ENCODE measurements at places on chromosomes 7 and 10.
A peak's percentile ranks its signal among the peaks of the same experiment; 100 is the strongest.

- no peak for DNase-seq
- peaks cover 30% of the 10 kb centered on the region for H3K36me3 ChIP-seq
- no peak overlapping the region for H3K4me3 ChIP-seq
- H3K27me3 ChIP-seq: no peaks in the 10 kb centered on the region
Measured at GRCh38 chr10:374354-374753, 239.1 kb downstream of the ZMYND11 start.

DNA sequence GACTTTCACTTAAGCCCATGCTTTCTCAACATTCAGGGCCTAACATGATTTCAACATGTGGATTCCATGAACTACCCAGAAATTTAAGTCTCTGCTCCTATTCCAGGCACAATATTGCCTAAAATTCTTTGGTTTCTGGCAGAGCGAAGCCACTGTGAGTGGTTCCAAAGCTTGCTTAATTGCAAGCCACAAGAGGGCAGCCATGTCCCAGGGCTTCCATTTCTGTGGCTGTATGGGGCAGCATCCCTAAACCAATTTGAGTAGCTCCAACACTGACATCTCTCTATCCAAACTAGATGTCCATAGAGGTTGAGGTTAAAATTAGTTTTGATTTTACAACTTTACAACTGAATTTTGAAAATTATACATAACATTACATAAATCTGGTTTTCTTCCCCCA lies 56.3 kb upstream of the MDFIC start:
- no peaks in the 10 kb centered on the region for H3K4me1 ChIP-seq

GRCh38 chr10:68099736-68100135 lies 9.6 kb upstream of the MYPN start:
- H3K4me1 ChIP-seq: peaks cover 17% of the 10 kb centered on the region
- no peaks in the 10 kb centered on the region for H3K36me3 ChIP-seq
- H3K27ac ChIP-seq: peak overlapping the region; percentile 60
- no peak overlapping the region for H3K4me3 ChIP-seq
- no peak for DNase-seq

DNA sequence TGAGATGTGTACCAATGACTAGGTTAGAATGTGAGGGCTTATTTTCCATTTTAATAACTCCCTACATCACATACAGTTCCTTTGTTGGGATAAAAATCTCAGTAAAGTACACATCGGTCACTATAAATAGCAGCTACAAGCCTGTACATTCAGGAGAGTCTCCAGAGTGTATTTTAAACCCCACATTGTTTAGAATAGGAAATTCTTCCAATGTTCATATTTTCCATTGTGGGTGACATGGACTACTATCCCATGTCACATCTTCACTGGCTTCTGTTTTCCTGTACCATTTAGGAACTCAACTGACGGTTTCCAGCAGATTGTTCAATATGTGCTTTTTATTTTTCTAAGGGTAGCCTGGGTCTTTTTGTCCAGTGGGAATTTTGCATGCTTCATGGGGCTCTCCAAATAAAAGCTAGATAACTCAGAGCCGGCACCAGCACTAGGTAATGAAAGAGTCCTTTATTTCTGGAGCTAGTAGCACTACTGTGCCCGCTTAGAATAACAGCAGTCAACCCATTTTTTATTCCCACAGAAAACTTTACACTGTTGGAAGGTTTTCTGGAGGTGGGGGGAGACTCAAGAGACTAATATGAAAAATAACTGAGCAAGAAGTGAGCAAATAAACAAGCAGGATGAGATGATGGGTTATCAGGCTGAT lies 100.5 kb downstream of the CALD1 start:
- H3K27me3 ChIP-seq: no peaks in the 10 kb centered on the region
- H3K4me3 ChIP-seq: no peak overlapping the region
- H3K27ac ChIP-seq: peak overlapping the region; percentile 1

GRCh38 chr7:151088856-151089699 lies 2.8 kb downstream of the AGAP3 start:
- peak overlapping the region; percentile 88 for H3K27ac ChIP-seq
- peak; percentile 69 for DNase-seq
- H3K27me3 ChIP-seq: no peaks in the 10 kb centered on the region
- no peaks in the 10 kb centered on the region for H3K36me3 ChIP-seq
- H3K4me3 ChIP-seq: peak overlapping the region; percentile 90

DNA sequence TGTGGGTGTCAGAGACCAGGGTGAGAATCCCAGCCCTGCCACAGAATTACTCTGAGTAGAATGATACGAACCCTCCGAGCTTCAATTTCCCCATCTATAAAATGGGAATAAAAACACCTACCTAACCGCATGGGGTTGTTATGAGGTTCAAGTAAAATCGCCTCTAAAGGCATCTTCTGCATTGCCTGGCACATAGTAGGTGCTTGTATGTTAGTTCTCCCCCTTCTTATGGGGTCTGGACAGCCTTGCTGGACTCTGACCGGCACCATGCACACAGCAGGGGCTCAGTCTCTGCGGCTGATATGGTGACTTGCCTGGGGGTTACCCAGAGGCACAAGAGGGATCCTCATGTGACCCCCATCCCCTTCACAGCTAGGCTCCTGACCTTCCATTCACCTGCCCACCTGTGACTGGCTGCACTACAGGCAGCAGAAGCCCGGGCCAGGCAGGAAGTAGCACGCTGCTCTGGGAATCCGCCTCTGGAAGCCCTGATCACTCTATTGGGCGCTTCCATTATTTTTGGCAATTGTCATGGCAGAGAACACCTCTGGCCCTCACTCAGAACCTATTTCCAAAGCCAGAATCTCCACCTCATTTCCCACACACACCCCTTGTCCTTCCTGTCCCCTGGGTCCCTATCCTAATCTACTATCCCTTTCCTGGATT lies 6.0 kb downstream of the SH3PXD2A start:
- H3K27me3 ChIP-seq: no peaks in the 10 kb centered on the region
- peak overlapping the region; percentile 87 for H3K27ac ChIP-seq
- peaks cover 87% of the 10 kb centered on the region for H3K4me1 ChIP-seq
- DNase-seq: no peak
- no peaks in the 10 kb centered on the region for H3K36me3 ChIP-seq
- peak overlapping the region; percentile 14 for H3K4me3 ChIP-seq

GRCh38 chr10:61841338-61841875 lies 60.1 kb upstream of the ARID5B start:
- no peak for DNase-seq
- H3K4me1 ChIP-seq: peaks cover 11% of the 10 kb centered on the region
- no peak overlapping the region for H3K27ac ChIP-seq
- H3K36me3 ChIP-seq: no peaks in the 10 kb centered on the region
- no peak overlapping the region for H3K4me3 ChIP-seq

GRCh38 chr7:115475761-115476385 lies 554.0 kb downstream of the MDFIC start:
- no peak for DNase-seq
- peaks cover 16% of the 10 kb centered on the region for H3K4me1 ChIP-seq
- no peaks in the 10 kb centered on the region for H3K36me3 ChIP-seq
- peaks cover 64% of the 10 kb centered on the region for H3K27me3 ChIP-seq
- H3K27ac ChIP-seq: no peak overlapping the region

- peaks cover 51% of the 10 kb centered on the region for H3K36me3 ChIP-seq
- no peaks in the 10 kb centered on the region for H3K4me1 ChIP-seq
- H3K27ac ChIP-seq: no peak overlapping the region
- no peak overlapping the region for H3K4me3 ChIP-seq
Measured at GRCh38 chr10:68796605-68797004, 30.7 kb upstream of the STOX1 start.

DNA sequence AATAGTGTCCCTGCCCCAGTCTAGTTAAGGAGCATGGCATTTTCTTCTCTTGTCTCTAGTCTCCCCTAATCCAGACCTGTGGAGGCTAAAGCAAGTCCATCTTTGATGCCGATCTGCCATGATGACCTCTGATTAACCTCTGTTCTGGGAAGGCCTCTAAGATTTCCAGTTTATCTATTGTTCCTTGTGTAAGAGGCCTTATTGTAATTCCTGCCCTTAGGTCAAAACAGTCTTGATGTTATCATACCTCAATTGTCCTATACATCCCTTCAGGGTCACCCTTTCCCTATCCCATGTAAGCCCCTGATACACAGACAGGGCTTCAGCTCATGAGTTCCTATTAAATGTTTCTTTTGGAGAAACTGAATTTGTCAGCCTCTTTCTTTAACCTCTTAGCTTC lies 4.9 kb upstream of the ZMIZ2 start:
- no peaks in the 10 kb centered on the region for H3K36me3 ChIP-seq
- H3K4me1 ChIP-seq: peaks cover 7% of the 10 kb centered on the region
- H3K4me3 ChIP-seq: no peak overlapping the region
- no peaks in the 10 kb centered on the region for H3K27me3 ChIP-seq
- H3K27ac ChIP-seq: no peak overlapping the region

- no peak for DNase-seq
- no peak overlapping the region for H3K27ac ChIP-seq
- H3K36me3 ChIP-seq: no peaks in the 10 kb centered on the region
- H3K4me3 ChIP-seq: no peak overlapping the region
- H3K27me3 ChIP-seq: no peaks in the 10 kb centered on the region
- H3K4me1 ChIP-seq: no peaks in the 10 kb centered on the region
Measured at GRCh38 chr10:65611592-65611991, 1314.2 kb upstream of the LRRTM3 start.

- H3K36me3 ChIP-seq: no peaks in the 10 kb centered on the region
- H3K4me3 ChIP-seq: no peak overlapping the region
- no peaks in the 10 kb centered on the region for H3K27me3 ChIP-seq
- H3K27ac ChIP-seq: no peak overlapping the region
- H3K4me1 ChIP-seq: peaks cover 13% of the 10 kb centered on the region
- DNase-seq: no peak
Measured at GRCh38 chr7:69617364-69617763, 19.1 kb downstream of the AUTS2 start.

- H3K4me1 ChIP-seq: no peaks in the 10 kb centered on the region
Measured at GRCh38 chr7:270351-270983, 19.5 kb upstream of the FOXL3 start.

GRCh38 chr7:46993396-46993795 lies 588.5 kb downstream of the TNS3 start:
- no peak overlapping the region for H3K27ac ChIP-seq
- no peaks in the 10 kb centered on the region for H3K36me3 ChIP-seq
- no peaks in the 10 kb centered on the region for H3K27me3 ChIP-seq
- DNase-seq: no peak
- H3K4me1 ChIP-seq: peaks cover 22% of the 10 kb centered on the region
- no peak overlapping the region for H3K4me3 ChIP-seq

- DNase-seq: no peak
- H3K4me3 ChIP-seq: no peak overlapping the region
- no peaks in the 10 kb centered on the region for H3K36me3 ChIP-seq
- no peaks in the 10 kb centered on the region for H3K27me3 ChIP-seq
Measured at GRCh38 chr10:76959111-76959510, 678.5 kb downstream of the KCNMA1 start.

- no peaks in the 10 kb centered on the region for H3K4me1 ChIP-seq
- H3K36me3 ChIP-seq: peaks cover 78% of the 10 kb centered on the region
- no peak overlapping the region for H3K4me3 ChIP-seq
- H3K27ac ChIP-seq: no peak overlapping the region
Measured at GRCh38 chr10:119829429-119829828, 43.2 kb downstream of the MCMBP start.

DNA sequence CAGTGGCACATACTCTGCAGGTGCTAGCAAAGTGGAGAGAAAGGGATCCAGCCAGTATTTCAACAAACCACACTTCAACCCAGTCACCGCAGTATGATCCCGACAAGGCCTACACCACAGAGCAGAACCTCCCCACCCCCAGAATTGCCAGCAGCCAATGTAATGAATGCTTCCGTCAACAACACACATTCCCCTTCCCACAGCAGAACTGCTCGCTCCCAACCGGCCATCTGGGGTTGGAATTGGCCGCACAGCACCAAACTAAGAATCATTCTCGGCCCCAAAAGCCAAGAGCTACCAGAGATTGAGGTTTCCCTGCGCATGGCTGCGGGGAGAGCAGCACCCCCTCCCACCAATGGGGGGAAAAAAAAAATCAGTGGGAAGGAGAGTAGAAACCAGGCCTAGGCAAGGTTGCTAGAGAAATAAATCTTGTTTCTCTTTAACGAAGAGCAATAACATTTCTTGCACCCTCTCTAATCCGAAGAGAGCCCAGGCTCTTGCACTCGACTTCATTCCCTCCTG lies 1.1 kb downstream of the WASL start:
- no peaks in the 10 kb centered on the region for H3K27me3 ChIP-seq
- H3K27ac ChIP-seq: peak overlapping the region; percentile 98
- no peaks in the 10 kb centered on the region for H3K36me3 ChIP-seq
- H3K4me1 ChIP-seq: peaks cover 96% of the 10 kb centered on the region
- peak; percentile 38 for DNase-seq
- H3K4me3 ChIP-seq: peak overlapping the region; percentile 89

DNA sequence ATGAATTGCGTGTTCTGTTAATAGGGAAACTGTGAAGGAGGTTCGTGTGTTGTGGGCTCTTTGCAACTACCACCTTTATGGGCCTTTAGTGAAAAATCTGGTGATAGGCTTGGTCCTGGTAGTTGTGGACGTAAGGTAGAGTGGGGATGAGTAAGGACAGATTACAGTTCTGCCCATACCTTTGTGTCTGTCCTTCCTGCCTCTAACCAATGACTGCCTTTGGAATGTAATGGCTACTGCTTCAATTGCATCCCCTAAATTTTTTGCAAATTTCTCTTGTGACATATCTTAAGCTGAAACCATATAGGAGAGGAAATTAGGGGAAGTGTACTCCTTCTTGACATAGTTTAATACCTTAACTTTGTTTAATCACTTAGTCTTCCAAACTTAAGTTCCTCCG lies 82.3 kb downstream of the ADK start:
- no peak overlapping the region for H3K27ac ChIP-seq
- H3K36me3 ChIP-seq: no peaks in the 10 kb centered on the region
- no peak for DNase-seq
- H3K27me3 ChIP-seq: no peaks in the 10 kb centered on the region
- no peak overlapping the region for H3K4me3 ChIP-seq

GRCh38 chr10:49225218-49225876 lies 37.2 kb upstream of the TMEM273 start:
- H3K27me3 ChIP-seq: no peaks in the 10 kb centered on the region
- peak overlapping the region; percentile 66 for H3K27ac ChIP-seq
- DNase-seq: no peak
- peak overlapping the region; percentile 6 for H3K4me3 ChIP-seq
- peaks cover 28% of the 10 kb centered on the region for H3K4me1 ChIP-seq

DNA sequence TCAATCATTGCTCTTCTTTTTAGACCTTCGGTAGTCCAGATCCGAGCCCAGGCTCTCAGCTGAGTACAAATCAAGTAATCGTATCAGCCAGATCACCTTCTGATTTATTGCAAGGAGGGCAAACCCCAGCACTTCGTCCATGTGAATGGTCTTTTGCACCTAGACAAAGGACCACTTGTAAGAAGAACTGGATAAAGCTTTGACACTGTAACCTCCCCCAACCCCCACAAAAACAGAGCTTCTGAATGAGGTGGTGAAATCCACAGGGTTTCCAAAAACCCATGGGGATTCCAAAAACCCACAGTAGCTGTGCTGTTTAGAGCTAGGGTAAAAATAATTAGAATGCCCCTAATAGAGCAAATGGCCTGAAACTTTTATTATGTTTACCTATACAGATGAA lies 148.8 kb upstream of the ODAD2 start:
- DNase-seq: no peak
- H3K36me3 ChIP-seq: no peaks in the 10 kb centered on the region
- no peaks in the 10 kb centered on the region for H3K27me3 ChIP-seq
- H3K27ac ChIP-seq: no peak overlapping the region

DNA sequence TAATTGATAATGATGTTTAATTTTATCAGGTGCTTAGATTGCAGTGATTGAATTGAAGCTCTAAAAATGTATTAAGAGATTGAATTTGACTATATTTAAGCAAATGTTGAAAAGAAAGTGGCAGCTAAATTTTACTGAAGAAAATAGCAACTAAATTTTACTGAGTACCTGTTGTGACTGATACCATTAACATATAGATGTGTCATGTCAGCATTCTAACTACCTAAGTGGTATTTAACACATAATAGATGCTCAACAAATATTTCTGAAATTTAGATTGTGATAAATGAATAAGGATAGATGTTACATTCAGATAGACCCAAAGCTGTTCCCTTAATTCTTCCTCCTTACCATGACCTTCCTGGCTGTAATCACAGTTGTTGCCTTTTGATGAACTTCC lies 350.9 kb upstream of the VWC2 start:
- no peaks in the 10 kb centered on the region for H3K27me3 ChIP-seq
- H3K36me3 ChIP-seq: no peaks in the 10 kb centered on the region
- no peaks in the 10 kb centered on the region for H3K4me1 ChIP-seq
- H3K4me3 ChIP-seq: no peak overlapping the region
